ENCODE measurements at places on chromosomes 7 and 10.

DNA sequence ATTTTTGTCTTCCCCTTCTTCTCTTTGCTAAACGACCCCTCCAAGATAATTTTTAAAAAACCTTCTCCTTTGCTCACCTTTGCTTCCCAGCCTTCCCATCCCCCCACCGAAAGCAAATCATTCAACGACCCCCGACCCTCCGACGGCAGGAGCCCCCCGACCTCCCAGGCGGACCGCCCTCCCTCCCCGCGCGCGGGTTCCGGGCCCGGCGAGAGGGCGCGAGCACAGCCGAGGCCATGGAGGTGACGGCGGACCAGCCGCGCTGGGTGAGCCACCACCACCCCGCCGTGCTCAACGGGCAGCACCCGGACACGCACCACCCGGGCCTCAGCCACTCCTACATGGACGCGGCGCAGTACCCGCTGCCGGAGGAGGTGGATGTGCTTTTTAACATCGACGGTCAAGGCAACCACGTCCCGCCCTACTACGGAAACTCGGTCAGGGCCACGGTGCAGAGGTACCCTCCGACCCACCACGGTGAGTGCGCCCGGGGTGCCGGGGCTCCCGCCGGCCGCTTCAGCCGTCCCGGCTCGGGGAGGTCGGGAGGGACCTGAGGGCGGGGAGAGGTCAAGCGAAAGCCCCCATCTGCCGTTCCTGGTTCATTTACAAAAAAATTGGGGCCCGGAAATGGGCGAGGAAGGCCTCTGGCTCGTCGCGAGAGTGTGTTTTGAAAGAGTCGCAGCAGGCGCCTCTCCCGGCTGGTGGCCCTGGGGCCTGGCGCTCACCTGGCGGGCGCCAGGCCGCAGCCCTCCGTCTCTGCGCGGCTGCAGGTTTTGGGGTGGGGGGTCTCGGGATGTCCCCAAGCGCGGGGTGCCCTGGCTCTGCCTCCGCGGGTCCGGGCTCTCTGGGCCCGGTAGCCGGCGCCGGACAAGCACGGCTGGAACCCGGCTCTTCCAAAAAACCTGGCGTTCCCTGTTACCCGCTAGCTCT, 1.2 kb downstream of the GATA3 start:
- DNase-seq: no peak

GRCh38 chr7:14480281-14480680, 422.3 kb downstream of the DGKB start:
- DNase-seq: no peak

DNA sequence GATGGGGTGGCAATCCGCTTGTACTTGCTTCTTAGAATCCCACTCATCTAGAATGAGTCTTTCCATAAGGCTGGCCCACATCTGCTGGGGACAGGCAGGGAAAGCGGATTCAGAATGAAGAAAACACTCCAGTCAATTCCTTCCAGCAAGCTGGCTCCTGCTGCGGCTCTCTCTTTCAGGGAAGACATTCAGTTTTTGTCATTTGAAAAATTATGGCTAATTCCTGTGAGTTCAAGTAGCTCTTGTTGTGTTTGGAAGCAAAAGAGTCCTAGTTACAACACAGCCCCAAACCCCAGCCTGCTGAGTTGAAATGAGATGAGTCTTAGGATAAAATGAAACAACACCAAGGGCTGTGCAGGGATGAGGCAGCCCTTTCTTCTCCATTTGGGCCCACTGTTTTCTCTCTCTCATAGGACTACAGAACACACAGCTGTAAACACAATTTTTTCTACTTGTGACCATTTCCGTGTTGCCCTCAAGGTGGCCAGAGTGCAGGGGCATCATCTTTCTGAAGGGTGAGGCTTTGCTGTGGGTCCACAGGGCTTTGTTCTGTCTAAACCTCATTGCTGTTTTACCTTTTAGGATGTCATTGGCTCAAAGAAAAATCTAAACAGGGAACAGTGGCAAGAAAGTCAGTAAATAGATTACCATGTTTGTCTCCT, 90.8 kb upstream of the EEPD1 start:
- no peak for DNase-seq

- no peak for DNase-seq
Measured at GRCh38 chr7:499853-500485, 19.7 kb downstream of the PDGFA start.

DNA sequence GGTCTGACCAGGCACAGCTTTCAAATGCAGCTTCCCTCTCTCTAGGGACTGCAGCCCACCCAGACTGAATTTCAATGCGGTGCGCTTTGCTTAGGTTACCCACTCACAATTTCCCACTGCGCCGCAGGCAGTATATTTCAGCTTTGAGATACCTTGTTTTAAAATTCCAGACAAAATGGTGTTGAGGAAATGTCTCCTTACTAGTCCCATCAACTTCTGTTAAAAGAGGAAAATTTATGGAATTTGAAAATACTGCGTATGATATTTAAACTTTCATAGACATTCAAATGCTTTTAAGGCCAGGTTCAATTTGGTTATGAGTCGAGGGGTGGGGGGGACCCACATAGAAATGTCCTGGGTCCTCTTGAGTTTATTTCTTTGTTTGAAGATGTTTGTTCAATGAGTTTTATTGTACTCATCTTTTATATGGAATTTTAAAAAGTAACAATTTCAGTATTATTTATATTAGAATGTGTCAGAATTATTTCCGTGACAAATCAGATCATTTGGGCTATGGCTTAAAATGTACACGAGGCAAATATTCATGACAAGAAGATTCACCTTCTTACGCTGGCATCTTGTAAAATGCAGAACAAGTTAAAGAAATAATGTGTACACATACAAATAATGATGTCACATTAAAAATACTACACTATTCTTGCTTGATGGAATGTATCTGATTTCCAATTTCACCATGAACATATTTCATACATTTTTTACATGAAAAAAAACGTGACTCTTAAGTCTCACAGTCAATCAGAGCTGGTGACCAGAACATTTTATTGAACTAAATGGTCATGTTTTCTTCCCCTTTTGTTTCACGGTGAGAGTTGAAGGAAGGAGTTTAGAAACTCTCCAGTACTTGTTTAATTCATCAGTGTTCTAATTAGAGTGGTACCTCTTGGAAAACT, 1.3 kb downstream of the IKZF1 start:
- no peak for DNase-seq

DNA sequence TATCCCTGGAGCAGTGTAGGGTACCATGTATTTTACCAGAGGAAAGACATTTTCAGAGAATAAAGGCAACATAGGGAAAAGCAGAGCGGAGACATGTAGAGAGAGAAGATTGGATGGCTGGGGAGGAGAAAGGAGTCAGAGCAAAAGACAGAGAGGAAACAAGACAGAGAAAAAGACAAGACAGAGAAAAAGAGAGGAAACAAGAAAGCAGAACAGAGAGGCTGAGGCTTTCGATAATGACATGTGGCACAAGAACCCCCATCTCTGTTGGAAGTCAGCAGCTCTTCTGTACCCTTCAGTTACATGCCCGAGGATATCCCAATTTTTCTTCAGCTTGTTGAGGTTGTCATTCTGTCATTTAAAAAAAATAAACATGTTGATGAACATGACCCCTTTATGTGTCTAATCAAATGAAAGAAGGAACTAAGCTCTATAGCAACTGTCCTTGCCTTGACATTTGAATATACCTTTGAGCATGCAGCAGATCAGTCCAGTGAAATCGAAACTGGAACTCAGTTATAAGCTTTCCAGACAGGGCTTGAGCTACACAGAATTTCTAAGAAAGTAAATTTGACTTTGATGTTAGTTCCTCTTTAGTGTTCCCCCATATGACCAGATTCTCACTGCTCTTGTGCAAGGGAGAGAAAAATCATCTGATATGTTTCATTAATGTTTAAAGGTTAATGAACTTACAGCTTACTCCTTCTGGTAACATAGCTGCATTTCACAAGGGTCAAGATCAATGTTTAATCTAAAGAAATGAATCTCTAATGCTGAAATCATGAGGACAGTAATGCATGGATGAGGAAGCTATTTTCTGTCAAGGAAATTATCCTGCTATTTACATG, 75.1 kb upstream of the SP4 start:
- DNase-seq: no peak

- no peak for DNase-seq
Measured at GRCh38 chr10:125816548-125816947, 6.5 kb downstream of the UROS start.

DNA sequence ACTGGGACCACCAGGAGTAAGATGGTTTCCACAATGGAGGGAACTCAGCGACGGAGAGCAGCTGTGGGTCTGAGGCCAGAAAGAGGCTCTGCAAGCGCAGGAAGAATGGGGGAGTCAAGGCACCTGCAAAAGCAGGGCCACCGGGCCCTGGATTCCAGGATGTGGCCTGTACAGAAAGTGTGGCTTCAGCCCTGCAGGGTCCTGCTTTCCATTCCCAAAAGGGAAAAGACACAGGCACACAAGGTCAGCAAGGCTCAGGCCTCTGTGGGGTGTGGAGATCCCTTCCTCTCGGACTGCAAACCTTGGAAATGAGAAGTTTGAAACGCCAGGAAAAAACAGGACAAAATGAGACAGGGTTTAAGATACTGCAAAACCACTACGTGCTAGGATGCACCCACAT, 232.5 kb downstream of the TNS3 start:
- no peak for DNase-seq

- no peak for DNase-seq
Measured at GRCh38 chr7:114620208-114620607, 205.6 kb downstream of the FOXP2 start.

DNA sequence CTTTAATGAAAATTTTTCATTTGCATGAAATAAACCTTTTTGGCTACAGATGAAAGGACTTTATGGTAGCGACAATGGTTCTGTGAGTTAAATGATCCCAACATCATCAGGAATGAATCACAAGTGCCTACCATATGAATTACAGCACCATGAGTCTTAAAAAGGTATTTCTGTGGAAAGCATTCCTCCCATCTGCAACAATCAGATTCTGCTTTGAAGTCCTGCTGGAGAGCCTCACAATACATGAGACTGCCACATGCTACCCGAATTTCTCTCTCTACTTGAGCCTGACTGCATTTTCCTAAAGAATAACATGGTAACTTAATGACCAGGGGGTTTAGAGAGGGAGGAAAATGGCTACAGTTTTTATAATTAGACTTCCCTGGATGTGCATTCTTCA, 190.3 kb downstream of the TWIST1 start:
- DNase-seq: no peak

GRCh38 chr10:78489034-78489433, 455.4 kb downstream of the RPS24 start:
- DNase-seq: no peak

DNA sequence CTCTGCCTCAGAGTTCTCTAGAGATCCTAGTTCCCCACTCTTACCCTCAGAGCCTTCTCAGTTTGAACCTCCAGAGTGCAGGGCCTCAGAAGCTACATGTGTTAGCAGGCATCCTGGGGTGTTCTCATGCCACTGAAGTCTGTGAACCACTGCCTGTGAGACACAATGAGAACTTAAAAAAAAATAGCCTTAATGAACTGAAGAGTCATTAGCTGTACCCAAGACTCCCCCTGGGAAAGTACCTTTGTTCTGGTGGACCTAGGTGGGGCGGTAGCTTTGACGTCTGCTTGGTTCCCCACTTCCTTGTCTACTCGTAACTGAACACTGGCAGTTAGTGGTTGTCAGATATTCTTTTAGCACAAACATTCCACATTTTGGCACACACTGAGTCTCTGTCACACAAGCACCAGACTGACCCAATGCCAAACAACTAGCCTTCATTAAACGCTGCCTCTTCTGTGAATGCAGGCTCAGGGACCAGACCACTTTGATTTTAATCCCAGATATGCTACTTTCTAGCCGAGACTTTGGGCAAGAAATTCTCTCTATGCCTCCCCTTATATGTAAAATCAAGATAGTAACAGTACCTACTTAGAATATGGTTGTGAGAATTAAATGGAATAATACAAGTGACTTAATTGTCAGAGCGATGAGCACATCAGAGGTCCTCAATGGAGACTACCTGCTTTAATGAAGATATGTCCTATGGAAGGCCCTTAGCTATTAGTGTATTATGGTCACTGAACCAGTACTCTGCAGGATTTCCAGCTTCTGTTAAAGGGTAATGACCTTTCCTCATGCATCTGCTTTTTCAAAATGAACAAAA, 75.3 kb upstream of the CC2D2B start:
- DNase-seq: no peak

GRCh38 chr7:91835091-91835825, 45.2 kb downstream of the MTERF1 start:
- DNase-seq: no peak

DNA sequence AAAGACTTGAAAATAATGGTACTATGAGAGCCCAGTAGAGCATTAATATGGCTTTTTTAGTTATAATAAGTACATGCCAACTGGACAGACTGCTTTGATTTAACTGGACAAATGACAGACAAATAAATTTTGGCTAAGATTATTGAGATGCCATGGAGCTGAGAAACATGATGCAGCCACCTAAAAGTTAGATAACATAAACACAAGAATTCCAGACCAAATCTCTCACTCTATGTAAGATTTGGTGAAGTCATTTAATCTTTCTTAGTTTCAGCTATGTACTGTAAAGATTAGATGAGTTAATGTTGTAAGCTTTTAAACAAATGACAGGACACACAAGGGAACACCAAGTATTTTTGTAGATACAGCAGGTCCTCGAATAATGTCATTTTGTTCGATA, 118.2 kb downstream of the CACNA2D1 start:
- DNase-seq: no peak
